ENCODE measurements at places on chromosomes 7 and 10.

DNA sequence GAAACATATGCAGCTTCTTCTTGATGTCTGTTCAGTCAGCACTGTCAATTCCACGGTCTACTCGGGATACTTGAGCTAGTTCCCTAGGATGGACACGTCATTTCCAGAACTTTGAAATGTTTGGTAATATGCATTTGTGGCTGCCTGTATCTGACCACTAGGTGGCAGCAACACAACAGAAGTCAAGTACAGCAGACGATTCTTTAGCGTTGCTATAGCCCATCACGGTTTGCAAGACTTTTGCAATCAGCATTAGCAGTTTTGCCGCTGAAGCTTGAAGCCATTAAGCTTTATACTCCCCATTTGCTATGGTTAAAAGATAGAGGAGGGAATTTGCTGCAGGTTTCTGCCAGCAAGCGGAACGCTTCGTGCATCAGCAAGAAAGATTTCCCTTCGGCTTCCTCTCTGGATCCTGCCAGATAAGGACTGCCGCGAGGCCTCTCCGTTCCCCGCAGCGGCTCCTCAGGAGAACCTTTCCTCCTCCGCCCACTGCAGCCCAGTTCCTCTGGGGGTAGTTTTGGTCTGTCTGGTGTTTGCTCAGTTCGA lies 63.5 kb downstream of the ABCC2 start:
- peak; percentile 85 for DNase-seq

GRCh38 chr10:6204341-6205191 lies 1.8 kb downstream of the PFKFB3 start:
- DNase-seq = peak; percentile 73

DNA sequence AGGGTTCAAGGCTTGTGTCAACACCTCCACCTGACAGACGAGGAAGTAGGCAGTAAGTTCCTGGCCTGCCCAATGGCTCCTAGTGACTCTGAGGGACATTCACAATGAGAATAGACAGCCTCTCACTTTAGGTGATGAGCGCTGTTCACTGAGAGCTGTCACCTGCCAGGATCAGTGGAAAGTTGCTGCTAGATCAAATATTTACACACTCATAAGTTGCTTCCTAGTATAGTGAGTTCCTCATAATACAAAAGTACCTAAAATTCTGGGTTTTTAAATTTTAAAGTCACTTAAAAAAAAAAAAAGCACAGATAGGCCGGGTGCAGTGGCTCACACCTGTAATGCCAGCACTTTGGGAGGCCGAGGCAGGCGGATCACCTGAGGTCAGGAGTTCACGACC lies 320.8 kb downstream of the PRPF18 start:
- no peak for DNase-seq

GRCh38 chr10:4006858-4007257 lies 221.8 kb upstream of the KLF6 start:
- DNase-seq = no peak

DNA sequence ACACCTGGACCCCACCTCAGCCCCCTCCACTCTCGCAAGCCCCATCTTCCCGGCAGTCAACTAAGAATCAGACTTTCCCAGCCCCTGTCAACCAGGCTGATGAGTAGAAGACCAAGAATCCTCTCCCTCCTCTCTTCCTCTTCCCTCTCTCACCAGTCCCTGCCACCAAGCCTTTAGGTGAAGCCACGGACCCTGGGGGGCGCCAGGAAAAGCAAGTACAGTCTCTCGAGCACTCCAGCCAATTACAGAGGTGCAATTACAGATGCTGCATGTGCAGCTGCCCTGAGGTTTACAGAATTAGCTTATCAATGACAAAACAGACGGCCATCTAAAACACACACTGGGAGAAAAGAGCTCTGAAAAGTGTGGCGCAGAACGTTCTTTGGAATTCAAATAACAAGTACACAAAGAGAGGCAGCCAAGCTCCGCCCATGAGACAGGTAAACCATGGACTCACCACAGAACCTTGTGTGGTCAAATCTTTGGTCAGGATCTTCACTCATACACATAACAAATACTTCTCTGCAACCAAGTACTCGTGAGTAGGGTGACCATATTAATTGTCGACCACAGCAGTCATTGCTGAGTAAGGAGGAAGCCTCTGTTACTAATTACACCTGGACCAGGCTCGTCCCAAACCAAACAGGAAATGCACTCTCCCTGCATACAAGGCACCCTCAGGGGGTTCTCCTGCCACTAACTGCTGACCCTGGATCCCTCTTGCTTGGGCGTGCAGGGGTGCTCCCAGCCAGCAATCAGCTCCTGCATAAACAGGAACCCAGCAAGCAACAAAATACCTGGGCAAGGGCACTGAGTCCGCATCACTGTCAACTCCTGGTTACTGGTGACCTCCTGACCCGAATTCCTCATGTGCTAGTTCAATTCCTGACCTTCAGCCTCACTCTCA lies 189.2 kb downstream of the FAM107B start:
- peak; percentile 83 for DNase-seq

DNA sequence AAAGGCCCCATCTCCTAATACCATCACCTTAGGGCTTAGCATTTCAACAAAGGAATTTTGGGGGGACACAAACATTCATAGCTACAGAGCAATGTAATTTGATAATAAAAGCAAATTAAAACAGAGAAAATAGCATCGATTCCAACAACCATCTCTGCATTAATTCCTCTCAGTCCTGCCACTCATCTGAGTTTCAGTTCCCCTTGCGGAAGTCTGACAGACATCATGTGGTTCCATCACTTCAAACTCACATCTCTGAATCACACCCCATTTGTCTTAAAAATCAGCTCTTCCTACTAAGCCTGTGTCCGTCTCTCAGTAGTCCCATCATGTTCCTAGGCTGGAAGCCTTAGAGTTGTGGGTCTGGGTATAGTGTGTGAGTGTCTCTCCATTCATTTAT lies 3.6 kb downstream of the ADCK2 start:
- DNase-seq = no peak

DNA sequence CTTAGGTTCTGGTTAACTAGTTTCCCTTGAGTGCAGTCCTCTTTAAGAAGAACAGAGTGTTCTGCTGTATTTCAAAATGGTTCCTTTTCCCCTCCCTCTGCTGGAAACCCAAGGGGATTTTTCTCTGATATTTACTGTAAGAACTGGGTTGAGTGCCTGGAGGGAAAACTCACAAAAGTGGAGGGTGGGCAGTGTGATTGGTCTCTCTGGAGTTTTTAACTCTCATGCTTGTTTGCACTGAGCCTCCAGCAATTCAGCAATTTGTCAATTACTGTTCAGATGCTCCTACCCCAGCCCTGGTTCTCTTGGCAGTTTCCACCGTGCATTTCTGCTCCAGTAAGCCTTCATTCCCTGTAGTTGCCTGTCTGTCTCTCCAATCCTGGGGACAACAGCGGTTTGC lies 273.4 kb upstream of the SORCS1 start:
- DNase-seq = no peak

DNA sequence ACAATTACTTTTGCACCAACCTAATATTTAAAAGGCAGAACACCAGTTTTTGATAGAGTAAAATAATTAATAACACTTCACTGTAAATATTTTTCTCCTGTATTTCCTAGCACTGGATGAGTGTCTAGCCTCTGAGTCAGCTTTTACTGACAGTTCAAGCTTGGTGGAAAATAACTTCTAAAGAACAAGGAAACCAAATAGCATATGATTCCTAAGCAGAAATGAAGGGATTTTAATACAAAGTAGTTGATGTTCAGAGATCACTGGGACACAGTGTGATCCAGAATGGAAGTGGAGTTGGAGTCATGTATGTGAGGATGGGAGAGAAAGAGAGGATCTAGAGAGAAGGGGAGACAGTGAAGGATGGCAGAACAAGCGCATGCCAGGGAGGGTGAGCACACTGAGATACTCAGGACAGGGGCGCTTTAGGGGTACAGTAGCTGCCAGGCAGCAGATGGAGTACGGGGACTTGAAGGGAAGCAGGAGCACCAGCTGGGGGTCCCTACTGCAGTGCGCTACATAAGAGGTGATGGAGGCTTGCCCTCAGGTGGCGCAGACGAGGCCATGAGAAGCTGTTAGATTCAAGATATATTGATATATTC lies 117.9 kb upstream of the KLF6 start:
- DNase-seq = peak; percentile 74

GRCh38 chr7:28784171-28784902 lies 173.8 kb downstream of the TRIL start:
- peak; percentile 15 for DNase-seq

DNA sequence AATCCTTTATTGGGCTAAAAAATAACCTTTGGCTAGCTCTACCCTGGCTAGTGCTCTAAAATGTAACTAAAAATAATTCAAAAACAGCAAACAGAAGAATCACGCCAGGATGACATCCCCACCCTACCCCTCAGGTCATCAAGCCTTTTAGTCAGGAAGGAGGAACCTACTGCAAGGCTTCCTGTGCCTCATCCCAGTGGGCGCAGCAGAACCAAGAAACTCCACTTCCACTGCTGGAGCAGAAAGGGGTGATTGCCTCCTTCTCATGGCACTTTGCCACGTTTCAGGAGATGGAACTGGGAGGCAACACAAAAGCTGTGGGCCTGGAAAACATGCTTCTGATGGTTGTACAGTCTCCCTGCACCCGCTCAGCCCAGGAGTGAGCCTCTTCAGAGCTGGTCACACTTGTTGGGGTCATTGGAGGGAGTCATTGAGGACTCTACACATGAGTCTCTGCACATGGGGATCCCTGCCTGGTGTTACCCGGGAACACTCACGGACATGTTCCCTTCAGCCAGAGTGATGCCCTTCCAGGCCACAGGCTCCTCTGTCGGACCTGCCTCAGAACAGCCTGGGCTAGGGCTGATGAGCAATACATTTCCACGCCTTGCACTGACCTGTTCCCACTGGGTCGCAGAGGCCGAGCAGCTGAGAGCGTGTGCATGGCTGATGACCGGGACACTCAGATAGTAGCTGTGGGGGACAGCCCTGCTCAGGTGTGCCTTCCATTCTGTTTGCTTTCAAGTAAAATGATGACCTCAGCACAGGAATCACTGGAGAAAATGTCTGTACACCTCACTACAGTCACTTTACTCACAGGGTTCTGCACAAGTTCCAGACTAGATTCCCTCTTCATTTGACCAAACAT lies 355.3 kb downstream of the FGFR2 start:
- no peak for DNase-seq

GRCh38 chr7:46226860-46227259 lies 305.8 kb upstream of the IGFBP3 start:
- DNase-seq = no peak

DNA sequence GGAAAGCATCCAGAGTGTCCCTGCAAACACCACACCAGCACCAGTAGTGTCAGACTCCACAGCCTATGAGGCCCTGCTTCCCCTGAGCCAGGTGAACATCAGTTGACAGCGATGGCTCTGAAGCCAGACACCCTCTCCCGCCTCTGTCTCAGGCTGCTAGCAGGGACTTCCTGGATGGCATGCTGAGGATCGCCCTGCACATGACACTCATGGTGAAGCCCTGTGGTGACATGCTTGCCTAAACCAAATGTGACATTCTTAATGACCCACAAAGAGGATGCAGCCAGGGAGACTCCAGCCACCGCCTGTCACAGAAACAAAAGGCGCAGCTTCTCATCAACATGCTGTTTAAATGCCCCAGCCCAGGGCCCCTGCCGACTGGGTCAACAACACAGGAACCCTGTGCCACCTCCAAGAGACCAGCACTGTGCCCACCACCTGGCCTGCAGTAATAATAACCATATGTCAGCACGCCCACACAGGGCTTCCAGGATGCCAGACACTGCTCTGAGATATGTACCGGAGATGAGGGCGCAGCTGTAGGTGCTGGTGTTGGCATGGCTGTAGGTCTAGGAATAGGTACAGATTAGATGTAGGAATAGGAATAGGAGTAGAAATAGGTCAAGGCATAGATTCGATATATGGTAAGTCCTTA lies 81.3 kb downstream of the GRID1 start:
- no peak for DNase-seq

DNA sequence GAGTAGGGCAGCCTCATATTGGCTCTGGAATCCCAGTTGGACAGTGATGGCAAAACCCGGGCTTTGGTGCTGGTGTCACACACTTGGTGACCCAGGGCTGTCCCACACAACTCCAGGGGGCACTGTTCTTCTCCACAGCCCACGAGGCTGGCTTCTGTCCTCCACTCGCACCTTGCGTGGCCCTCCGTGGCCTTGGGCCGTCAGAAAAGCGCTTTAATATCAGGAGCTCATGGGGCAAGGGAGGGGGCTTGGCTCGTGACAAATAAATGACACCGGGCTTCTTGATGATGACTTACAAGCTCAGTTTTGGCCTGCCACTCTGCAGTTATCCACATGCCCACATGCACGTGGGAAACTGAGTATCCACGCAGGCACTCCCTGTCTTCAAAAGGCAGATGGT lies 8.1 kb downstream of the DOCK1 start:
- no peak for DNase-seq

DNA sequence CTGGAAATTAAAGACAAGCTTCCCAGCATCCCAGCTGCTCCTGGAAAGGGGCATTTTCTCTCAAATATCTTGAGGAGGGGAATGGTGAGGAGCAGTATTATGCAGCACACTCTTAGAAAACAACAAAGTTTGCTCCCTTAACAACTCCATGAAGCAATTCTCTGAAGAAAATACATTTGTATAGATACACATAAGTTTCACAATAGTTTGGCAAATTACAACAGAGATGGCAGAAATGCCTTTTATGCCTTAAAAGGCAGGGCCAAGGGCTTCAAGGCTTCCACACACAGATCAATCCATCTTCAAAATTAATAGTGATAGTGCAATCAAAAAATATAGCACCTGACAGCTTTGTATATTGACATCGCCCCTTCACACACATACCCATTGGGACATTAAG lies 12.2 kb downstream of the DGKI start:
- no peak for DNase-seq

DNA sequence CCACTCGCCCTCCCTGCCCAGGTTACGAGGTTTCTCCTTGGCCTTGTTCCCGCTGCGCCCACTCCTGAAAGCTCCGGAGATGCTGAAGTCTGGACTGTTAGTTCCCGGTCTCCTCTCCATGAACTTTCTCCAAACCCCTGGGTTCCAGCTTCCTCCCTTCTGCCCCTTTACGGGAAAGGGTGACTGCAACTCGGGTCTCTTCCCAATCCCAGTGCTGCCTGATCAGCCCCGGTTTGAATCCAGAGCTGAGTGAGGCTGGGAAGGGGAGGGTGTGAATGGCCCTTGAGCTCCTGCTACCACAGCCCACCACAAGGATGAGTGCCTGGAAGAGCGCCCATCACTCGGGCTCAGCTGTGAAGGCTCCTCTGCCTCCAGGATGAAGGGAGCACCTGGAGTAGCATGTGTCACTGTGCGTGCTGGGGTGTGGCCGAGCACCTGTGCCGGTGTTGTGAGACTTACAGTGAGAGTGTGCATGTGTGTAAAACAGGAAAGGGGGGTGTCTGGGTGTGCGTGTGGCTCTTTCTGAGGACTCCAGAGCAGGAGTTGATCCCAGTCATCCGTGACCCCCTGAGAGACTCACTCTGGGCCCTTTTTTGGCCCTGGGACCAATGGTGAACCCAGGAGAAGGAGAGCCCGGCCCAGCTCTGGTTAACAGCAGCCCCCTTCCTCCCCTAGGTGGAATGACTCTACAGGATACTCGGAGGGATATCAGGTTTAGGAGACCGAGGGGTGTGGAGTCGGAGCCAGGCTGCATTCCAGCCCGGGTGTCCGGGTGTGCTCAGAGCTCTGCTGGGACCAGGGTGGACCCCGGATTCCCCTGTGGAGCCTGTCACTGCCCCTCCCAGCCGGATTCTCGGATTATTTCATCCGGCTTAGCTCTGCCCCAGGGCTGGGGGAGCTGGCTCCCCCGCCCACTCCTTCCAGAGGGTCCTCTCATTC lies 1.1 kb upstream of the ZNF467 start:
- DNase-seq = peak; percentile 14

GRCh38 chr7:151272405-151272804 lies 23.9 kb upstream of the SMARCD3 start:
- DNase-seq = no peak

All from kidney tubule cell (primary cell).